ENCODE measurements at places on chromosomes 7 and 10.
A peak's percentile ranks its signal among the peaks of the same experiment; 100 is the strongest.

DNA sequence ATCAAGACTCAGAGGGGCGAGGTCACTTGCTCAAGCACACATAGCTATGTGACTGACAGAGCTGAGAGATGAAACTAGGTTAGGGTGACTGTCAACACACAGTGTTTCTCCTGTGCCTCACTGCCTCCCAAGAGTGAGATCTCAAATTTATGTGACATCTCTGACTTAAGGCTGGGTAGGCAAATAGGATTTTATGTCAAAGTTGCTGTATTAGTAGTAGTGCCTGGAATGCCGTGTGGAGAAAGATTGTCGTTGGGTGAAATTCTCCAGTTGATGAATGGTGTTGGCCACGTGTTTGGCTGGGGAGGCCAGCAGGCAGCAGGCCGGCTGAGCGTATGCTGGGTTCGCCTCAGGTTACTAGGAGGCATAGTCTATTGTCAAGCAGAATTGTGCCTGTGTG lies 148.3 kb upstream of the BMPER start:
- no peak for DNase-seq

DNA sequence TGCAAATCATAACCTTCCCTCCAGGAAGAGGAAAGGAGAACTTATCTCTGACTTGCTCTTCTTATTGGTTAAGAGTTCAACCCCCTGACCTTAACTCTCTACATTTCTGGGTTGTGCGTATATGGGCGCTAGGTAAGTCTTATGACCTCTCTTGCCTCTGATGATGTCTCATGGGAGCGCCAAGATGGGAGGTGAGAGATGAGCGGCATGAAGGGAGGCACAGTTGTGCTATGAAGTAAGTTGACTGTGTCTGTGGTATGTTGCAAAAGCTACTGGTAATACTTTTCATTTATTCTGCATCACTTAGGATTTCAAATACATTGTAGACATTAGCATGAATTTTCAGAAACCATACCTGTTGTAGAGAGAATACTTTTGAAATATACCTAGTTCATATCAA lies 59.0 kb downstream of the EXOC6 start:
- no peak for DNase-seq

GRCh38 chr7:26265065-26265464 lies 26.6 kb upstream of the SNX10 start:
- no peak for DNase-seq

DNA sequence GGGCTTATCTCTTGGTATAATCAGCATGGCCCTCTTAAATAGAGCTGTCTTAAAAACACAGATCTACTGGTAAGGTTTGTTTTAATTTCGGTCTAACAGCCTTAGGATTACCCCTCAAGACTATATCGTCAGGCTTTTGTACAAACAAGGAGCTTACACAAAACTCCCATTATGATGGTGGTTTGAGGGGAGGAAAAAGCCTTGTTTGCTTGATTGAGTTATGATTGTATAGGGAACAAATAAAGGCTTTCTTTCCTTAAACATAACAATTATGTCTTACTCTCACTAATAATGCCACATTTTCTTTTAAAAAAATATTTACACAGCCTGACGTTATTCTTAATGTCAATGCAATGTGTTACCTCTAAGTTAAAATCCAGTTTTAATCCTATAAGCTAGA lies 188.8 kb upstream of the TCF7L2 start:
- DNase-seq, result no peak

DNA sequence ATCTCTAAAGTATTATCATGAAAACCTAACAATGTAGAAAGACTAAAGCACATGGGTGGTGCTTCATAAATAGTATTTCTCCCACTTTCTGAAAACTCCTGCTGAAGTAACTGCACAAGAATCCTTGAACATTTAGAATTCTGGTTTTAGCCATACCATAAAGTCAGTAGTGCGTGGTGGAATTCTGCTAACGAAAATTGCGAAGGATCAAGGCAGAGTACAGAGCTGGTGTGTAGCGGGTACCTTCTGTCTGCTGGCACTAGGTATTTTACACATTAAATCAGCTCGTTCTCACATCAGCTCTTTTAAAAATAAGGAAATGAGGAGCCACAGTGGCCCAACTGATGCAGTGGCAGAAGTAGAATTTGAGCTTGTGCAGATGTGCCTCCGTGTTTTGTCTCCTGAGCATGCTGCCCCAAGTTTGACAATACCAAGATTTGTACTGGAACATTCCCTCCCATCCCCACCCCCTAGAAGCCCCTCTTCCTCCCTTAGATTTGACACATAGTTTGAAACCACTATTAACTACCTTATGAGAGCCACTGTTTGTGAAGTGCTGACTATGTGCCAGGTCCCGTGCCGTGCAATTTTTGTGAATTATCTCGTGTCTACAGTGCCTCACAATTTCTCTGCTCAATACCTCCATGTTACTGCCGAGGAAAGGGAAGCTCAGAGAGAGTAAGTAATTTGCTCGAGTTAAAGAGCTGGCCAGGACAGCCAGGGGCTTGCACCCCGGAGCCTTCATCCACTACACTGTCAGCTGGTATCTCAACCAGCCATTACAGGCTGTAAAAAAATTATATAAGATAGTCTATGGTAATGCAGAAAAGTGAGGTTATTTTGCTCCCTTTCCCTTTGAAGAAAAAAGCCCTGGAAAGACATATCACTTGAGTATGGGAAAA lies 66.9 kb downstream of the EGFR start:
- no peak for DNase-seq

- no peak for DNase-seq
These were observed 160.3 kb upstream of the NRP1 start for GRCh38 chr10:33494694-33495265.

DNA sequence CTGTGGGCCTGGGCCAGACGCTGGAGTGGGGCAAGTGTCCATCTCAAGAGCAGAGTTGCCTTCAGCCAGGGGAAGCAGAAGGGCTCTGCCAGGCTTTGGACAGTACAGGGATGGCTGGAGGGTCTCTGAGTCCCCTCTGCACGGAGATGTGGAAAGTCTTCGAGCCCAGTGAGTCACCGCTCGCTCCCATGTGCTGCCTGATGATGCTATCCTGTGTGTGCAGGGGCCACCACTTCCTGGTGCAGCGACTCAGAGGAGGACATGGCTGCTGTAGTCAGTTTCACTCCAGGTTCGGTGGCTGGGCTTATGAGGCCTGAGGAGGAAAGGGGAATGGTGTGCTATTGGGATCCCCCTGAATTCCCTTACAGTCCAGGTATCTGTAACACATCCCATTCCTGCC lies 6.0 kb downstream of the ADCYAP1R1 start:
- no peak for DNase-seq

GRCh38 chr7:44272981-44273380 lies 52.4 kb downstream of the CAMK2B start:
- DNase-seq, result no peak

- no peak for DNase-seq
These were observed at the start of gene TMEM26 for GRCh38 chr10:61452655-61453641. TSS of gene TMEM26 (minus strand) at chr10:61453381. CDS start at chr10:61453081, 300 bp downstream.

DNA sequence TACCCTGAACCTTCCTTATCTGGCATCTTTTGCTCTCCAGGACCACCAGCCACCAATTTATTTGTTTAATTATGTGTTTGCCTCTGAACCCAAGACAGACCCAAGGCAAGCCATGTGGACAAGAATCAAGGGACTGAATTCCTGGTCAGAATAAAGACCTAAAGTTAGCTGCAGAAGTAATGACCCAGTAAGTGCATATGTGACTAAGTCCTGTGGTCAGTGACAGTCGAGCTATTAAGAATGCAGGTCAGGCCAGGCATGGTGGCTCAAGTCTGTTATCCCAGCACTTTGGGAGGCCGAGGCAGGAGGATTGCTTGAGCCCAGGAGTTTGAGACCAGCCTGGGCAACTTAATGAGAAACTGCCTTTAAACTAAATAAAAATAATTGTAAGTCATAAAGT lies 139.4 kb downstream of the CCDC71L start:
- no peak for DNase-seq

DNA sequence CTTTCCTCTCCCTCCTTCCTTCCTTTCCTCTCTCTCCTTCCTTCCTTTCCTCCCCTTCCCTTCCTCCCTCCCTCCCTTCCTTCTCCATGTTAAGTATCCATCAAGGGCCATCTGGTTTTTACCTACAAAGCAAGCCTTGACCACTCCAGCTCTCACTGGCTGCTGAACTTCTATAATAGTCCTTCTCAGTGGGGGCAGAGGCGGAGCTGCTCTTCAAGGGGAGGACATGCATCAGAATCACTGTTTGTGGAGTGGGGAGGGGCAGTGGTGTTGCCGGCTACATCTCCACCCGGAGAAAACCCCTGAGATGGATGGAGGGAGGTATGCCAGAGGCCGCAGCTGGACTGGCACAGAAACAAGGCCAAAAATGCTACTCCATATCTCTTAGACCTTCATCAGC lies 25.9 kb downstream of the LAMB1 start:
- DNase-seq, result no peak

GRCh38 chr10:48333856-48334255 lies 27.4 kb downstream of the MAPK8 start:
- DNase-seq, result no peak

DNA sequence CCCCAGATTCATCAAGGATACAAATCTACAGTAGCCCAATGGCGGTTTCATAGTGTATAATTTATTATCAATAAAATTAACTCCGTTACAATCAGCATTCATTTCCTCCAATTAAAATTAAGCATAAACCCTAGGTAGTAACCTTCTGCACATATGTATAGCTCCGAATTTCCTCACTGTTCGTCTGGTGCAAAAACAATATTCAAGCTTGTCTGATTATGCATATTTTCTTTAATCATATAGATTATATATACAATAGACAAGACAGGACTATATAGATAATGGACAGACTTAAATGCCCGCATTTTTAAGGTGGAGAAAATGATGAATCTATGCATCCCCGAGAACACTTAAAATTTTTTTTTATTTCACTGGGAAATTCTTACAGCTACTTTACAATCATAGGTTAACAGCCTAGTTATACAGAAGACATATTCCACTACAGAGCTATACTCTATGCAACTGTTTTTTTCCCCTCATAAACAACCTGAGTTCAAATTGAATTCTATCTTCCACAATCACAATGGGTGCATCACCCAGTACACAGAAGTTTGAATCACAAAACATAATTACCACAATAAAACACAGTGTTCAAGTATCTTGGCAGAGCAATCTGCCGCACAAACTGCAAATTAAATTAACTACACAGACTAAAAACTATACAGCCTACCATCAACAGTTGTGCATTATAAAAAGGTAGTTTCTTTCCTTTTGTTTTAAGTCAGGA lies 2.6 kb downstream of the HOXA9 start:
- no peak for DNase-seq

GRCh38 chr10:26574783-26575182 lies 122.7 kb upstream of the PDSS1 start:
- DNase-seq, result peak; percentile 89

DNA sequence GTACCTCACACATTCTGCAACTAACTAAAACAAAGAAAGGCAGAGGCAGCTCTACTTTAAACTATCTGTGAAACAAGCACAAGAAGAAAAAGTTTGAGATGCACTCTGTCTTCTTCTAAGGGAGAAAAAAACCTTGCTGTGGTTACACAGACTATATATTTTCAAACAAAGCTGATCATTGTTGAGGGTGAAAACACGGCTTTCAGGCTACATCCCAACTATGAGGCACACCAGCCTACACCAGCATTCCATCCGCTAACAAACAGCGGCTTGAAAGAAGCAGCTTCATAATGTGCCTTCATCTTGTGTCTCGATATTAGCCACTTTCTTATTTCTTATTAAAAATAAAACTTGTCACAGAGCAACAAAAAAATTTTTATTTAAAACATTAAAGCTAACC lies 79.1 kb downstream of the USP6NL start:
- no peak for DNase-seq

DNA sequence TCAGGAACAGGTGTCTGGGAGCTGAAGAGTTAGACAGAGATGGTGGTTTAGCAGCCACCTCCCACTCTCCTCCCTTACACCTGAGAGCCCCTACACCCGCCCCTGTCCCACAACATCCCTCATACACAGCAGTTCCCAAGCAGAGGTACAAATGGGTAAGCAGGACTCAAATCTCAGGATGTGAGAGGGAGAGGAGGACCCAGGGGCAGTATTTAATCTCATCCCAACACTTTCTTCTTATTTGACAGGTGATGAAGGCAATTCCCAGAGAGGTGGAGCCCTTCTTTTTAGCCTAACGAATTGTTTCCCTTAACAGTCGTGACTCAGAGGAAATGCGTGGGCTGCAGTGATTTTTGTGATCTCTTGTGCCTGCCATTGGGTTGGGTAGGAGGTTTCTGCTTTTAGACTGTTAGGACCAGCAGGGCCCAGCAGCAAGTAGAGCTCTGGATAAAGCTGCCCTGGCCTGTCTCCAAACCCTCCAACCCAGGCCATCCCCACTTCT lies 191.3 kb downstream of the HECW1 start:
- DNase-seq, result peak; percentile 24

DNA sequence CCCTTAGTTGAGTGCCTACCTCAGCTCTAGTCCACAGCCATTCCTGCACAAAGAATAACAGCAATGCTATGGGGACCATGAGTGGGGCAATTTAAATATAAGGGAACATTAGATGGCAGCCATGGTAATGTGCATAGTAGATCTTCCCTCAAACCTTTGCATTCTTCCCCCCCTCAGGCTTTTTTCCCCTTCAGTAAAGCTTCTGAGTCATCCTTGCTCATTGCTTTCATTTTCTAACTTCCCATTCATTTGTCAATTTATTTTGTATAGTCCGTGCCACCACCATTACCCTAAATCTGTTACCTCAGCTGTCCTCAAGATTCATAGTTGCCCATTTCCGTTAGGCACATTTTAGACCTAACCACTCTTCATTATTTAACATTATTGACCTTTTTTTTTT lies 10.7 kb downstream of the HECTD2 start:
- DNase-seq, result peak; percentile 30

DNA sequence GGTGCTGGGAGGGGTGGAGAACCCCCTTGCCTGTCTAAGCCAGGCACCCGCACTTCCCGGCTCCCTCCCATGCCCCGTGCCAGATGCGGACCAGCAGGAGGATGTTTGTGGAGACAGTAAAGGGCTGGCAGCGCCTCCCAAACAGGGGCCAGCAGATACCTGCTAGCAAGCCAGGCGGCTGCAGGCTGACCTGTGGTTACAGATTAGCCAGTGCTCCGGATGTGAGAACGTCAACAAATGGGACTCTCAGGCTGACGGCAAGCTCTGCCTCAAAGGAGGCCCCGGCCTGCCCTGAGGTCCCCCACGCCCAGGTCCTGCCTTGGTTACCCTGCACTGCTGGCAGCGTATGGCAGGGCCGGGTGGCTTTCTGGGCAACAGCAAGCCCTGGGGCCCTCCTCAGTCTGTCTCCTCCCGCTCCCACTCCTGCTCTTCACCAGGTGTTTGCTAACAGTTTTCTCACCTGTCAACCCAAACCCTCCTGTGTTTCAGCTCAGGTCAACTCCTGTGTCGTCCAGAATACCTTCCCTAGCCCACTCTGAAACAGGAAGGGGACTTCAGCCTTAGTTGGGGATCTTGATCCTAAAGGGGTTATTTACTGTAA lies 85.4 kb downstream of the NEURL1 start:
- no peak for DNase-seq

- DNase-seq, result no peak
These were observed 4.2 kb downstream of the BNIP3 start for GRCh38 chr10:131977323-131978096.

GRCh38 chr10:64546073-64546472 lies 1024.9 kb downstream of the REEP3 start:
- DNase-seq, result no peak

GRCh38 chr7:116528008-116528789 lies 3.4 kb downstream of the CAV1 start:
- DNase-seq, result no peak
